ENCODE measurements at places on chromosomes 5 and 9. TPM values are rescaled to one million over a fixed set of nuclear protein-coding genes. Genes with fewer than 3 reads are reported as not detected.

The NKD2 gene
- 0.09 TPM for total RNA-seq

The NR4A3 gene
- 0.26 TPM for total RNA-seq

The ANKRD33B gene
- total RNA-seq, result 7.4 TPM

The BTNL3 gene
- not detected for total RNA-seq
